8988T (cell line): ENCODE measurements at places on chromosomes 11 and 22.

DNA sequence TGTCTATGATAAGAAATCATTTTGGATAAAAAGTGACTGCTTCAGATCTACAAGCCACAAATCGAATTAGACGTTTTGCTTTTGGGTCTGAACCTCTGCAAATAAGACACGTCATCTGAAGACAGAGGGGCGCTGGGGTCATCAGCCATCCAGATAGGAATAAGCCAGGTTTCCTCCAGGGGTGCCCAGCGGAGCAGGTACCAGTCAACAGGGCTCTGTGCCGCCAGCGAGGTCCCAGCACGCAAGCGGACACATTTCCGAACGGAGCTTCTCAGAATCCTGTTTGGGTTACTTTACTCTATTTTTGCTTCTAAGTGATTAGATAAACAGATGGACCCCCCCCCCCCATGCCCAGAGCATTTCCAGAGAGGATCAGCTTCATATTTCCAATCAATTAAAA lies 873.8 kb downstream of the BRD1 start:
- DNase-seq, result no peak

- no peak for DNase-seq
These were observed 117.8 kb downstream of the NAT10 start for GRCh38 chr11:34223021-34223813.

DNA sequence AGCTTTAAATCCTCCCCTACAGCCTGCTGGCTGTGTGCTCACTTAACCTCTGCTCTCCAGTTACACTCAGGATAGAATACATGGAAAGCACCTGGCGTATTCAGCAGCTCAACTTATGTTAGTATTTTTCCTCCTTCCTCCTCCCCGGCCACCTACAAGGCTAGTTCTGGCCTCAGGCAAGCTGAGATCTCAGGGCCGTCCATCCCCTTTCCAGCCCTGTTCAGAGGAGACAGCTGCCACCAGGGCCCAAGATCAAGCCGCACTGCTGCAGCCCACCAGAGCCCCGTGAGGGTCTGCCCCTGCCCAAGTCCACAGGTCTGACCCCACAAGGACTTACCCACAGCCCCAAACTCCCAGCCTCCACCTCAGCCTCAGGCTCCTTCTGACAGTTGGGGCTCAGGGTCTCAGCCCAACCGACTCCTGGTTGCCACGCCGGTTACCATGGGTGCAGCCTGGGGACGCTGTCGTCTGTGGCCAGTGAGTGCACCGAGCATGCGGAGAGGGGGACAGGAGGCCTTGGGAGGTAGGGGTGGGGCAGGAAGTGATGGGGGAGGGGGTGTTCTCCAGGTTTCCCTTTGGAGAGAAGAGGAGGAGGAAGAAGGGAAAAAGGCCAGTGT lies at the start of gene C11orf16:
Gene C11orf16, minus strand, starts transcription at position 384 of the 617 bp plus-strand sequence. CDS start 639 bp downstream, outside the sequence.
- no peak for DNase-seq

DNA sequence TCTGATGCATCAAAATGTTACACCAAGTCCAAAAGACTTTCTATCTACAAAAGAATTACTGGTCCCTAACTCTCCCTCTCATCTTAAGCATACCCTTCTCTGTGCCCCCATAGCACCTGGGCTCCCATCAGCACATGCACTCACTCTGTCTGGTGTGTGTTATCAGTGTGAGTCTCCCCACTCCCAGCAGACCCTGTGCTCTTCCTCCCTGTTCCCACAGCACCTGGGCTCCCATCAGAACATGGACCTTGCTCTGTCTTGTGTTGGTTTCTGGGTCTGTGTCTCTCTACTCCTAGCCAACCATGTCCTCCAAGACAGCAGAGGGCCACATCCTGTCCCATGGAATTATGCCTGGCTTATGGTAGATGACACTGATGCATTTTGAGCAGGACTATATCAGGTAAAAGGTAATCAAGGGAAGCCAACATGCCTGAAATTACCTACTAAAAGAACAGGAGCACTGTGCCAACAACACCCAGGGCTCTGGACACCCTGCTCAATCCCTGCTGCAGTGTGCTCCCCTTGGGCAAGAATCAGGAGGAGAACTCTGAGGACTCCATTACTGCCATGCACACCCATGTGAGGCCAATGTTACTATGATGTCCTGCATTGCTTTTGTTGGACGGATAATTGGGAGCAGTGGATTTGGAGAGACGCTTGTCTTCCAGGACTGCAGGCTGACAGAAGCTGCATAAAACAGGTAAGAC lies 34.3 kb downstream of the GAB4 start:
- no peak for DNase-seq

DNA sequence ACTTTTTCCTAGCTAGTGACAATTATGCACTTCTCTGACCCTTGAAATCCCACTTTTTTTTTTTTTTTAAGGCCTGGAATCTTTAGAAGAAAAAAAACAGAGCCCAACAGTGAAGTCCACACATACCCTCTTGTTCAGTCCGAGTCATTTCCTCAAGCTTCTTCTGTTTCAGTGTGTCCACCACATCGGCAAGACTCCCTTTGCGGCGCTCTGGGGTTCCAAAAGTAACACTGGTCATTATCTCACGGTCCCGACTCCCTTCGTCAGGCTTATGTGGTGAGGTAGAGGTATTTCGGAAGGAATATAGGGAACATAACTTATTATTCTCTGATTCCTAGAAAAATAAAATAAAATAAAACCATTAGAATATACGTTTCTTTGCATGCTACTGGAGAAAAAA lies 38.0 kb downstream of the SOX6 start:
- no peak for DNase-seq
